ENCODE measurements at places on chromosomes 16 and 17.

GRCh38 chr16:13061691-13062090, 160.3 kb downstream of the SHISA9 start:
- no peak for DNase-seq

DNA sequence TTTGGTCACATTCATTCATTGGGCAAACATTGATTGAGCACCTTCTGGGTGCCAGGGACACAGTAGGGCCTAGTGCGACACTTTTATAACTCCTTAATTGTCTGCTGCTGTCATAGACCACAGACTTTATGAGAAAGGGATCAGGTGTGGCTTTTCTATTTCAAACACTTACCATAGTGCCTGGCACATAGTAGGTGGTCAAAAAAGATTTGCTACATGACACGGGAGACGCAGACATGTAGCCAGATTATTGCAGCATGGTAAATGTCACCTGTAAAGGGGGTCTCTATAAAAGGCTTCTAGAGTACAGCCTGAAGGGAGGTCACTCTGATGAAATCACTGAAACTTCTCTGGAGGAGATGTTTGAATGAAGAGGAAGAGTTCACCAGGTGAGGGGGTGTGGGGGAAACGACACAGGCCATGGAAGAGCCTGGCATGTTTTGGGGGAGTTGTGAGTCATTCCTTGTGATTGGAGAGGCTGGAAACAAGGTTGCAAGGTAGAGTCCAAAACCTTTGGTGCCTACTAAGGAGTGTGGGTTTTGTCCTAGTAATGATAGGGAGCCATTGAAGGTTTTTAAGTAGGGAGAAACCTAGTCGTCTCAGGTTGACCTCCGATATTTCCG, 1.6 kb downstream of the RSAD1 start:
- no peak for DNase-seq

- no peak for DNase-seq
These were observed 3.4 kb downstream of the HOXB3 start for GRCh38 chr17:48586355-48587258.

- DNase-seq = no peak
These were observed 83.2 kb downstream of the ARHGAP23 start for GRCh38 chr17:38511150-38512108.

GRCh38 chr17:37025847-37026530, 77.2 kb downstream of the AATF start:
- DNase-seq = no peak

GRCh38 chr17:48835971-48836370, 5.1 kb downstream of the CALCOCO2 start:
- DNase-seq = no peak

Data from DMS53 (cell line).